ENCODE measurements at places on chromosomes 7 and 10. TPM values are rescaled to one million over a fixed set of nuclear protein-coding genes. Genes with fewer than 3 reads are reported as not detected.

The TYW1B gene
- total RNA-seq: 3.3 TPM

The GRM3 gene
- total RNA-seq: not detected

DNA sequence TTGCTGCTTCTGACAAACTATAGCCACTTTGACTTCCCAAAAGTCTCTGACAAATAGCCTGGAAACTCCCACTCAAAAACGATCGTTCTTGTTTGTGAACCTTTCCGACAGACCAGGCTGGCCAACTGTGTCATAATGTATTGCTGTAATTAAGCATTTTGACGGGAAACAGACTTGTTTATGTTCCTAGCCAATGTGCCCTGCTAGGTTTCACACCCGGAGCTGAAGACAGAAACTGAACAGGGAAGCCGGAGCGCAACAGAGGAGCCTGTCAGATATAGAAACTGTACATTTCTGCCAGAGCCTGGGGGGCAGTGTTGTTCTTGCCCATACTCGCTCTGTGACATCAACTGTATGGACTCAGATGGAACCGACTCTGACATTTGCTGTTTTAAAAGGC lies 55.3 kb upstream of the C7orf33 start:
- DNase-seq: peak; percentile 13

- peak; percentile 47 for DNase-seq
These were observed 681 bp upstream of the SPOCK2 start for GRCh38 chr10:72088889-72089575.

GRCh38 chr7:131157530-131158243 lies 170.0 kb upstream of the MKLN1 start:
- DNase-seq: no peak

GRCh38 chr7:95927756-95928155 lies 155.4 kb downstream of the DYNC1I1 start:
- no peak for DNase-seq

GRCh38 chr10:61898435-61898778 lies 3.1 kb upstream of the ARID5B start:
- no peak for DNase-seq

GRCh38 chr7:19869979-19870378 lies 96.6 kb upstream of the TMEM196 start:
- DNase-seq: no peak

DNA sequence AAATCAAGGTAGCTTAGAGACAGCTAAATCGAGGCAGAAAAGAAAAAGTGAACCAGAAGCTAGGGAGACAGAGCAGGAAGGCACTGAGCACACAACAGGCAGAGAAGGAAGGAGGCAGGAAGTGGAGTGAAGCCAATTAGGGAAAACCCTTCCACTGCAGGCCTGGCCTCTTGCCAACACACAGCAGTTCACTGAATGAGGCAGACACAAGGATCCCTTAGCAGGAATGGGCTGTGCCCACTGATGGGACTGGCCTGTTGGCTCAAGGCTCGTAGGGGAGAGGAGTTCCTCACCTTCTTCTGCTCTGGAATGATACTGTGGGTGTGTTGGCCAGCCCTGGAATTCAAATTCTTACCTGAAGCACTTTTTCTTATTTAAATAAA lies 220.3 kb upstream of the STK17A start:
- DNase-seq: no peak
